ENCODE measurements at places on chromosomes 16 and 17.

- DNase-seq = no peak
Observed at GRCh38 chr16:48235058-48235555, 9.0 kb upstream of the LONP2 start.

- DNase-seq = no peak
Observed at GRCh38 chr17:68489919-68490318, 22.3 kb upstream of the PRKAR1A start.

GRCh38 chr17:62673614-62674362 lies 46.3 kb downstream of the MRC2 start:
- DNase-seq = no peak

DNA sequence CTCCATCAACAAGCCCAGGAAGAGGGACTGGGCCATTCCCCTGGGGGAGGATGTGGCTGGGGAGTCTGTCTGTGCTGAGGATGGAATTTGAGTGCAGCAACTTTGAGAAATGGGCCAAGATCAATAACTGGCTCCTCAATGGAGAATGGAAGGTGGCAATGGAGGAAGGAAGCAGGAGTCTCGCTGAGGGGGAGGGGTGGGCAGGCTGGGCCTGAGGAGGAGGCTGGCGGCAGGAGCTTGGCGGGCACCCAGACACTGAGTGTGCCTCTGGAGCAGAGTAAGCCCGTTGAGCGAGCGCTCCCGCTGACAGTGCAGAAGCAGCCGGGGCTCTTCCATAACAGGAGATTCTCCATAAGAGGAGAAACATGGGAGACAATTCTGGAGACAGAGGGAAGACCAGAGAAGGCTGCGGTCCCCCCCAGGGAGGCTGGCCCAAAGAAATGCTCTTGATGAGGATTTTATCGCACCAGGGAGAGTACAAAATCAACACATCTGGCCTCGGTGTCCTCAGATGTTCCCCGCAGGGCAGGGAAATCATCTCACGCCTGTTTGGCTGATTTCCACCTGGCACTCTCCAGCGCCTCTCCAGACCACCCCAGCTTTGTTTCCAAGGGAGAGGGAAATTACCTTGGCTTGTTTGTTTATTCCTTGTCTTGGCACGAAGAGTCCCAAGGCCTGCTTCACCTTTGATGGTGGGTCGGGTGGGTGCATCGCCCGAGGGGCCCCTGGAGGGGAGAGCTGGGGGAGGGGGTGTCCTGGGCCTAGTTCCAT lies 2.8 kb upstream of the MMP15 start:
- no peak for DNase-seq

DNA sequence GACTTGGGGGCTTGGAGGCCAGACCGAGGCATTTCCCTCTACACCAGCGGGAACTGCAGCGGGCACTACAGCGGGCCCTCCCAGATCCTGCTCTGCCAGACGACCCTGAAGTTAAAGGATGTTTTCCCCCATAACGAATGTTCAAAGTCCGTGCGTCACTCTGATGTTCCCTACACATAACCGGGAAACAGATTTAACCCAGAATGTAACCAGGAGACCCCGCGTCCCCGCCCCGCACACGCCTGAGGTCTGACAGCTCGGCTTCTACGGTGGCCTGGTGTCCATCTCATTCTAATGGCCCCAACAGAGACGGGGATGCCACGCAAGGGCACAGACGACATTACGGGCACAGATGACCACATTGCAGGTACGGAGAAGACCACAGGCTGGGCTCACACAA lies 31.7 kb upstream of the RHOT1 start:
- no peak for DNase-seq
